ENCODE measurements at places on chromosomes 2 and 18.

DNA sequence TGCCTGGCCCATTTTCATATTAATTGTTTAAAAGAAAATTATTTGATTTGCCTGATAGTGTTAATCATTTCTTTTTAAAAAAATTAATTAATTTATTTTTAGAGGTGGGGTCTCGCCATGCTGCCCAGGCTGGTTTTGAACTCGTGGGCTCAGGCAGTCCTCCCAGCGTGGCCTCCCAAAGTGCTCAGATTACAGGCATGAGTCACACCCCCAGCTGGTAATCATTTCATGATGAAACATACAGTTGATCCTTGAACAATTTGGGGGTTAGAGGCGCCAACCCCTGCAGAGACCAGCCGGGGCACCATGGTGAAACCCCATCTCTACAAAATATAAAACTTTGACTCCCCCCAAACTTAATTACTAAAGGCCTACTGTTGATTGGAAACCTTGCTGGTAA lies 7.9 kb downstream of the GPN1 start:
- DNase-seq = no peak

- DNase-seq = no peak
Measured at GRCh38 chr2:199797431-199798403, 53.3 kb downstream of the FTCDNL1 start.

DNA sequence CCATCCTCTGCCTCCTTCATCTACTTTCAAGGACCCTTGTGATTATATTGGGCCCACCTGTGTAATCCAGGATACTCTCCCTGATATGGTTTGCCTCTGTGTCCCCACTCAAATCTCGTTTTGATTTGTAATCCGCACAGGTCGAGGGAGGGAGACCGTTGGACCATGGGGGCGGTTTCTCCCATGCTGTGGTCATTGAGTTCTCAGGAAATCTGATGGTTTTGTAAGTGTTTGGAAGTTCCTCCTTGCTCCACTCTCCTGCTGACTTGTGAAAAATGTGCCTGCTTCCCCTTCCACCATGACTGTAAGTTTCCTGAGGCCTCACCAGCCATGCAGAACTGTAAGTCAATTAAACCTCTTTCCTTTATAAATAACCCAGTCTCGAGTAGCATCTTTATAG lies 42.0 kb upstream of the EML6 start:
- DNase-seq = no peak

- no peak for DNase-seq
Measured at GRCh38 chr2:15337996-15338666, 223.0 kb downstream of the NBAS start.
